ENCODE measurements at places on chromosomes 4 and X. TPM values are rescaled to one million over a fixed set of nuclear protein-coding genes. Genes with fewer than 3 reads are reported as not detected.

PCSK1N gene
- total RNA-seq: 21.4 TPM

- DNase-seq: no peak
Observed at GRCh38 chrX:131979116-131979515, 44.0 kb upstream of the STK26 start.

DNA sequence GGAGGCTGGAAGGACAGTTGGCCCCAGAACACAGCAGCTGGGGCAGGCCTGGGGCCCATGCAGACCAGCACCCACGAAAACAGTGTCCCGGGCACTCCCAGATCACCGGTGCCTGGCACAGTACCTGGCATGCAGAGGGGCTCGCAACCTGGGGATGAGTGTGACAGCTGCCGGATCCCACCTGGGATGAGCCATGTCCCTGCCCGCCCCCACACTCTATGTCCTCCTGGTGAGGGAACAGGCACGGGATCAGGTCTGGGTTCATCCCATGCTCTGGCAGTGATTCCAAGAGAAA is 22.8 kb upstream of the PPP2R2C start:
- DNase-seq: no peak

- no peak for DNase-seq
Observed at GRCh38 chrX:18348047-18348446, 6.4 kb downstream of the SCML2 start.
